ENCODE measurements at places on chromosomes 4 and X.

DNA sequence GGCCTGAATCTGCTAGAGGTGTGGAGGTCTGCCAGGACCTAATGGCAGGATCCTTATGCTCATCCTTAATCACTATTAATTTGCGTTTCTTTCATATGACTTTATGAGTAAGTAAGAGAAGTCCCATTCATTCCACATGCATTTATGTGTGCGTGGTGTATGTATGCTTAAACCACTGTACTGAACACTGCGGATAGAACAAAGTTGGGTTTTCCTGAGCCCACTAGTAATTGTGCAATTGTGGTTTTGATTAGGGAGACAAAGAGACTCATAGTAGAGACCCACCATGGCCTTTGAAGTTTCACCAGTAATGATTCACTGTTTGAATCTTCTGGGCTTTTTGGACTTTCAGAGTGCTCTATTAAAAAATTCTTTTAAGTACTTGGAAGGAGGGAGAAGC lies 498.5 kb upstream of the DIPK2B start:
- no peak for DNase-seq

- DNase-seq, result no peak
These were observed 57.7 kb downstream of the NAT8L start for GRCh38 chr4:2116687-2117400.

GRCh38 chr4:183995570-183995969 lies 90.5 kb downstream of the STOX2 start:
- DNase-seq, result no peak

- no peak for DNase-seq
These were observed 45.9 kb downstream of the USP11 start for GRCh38 chrX:47278691-47279090.

DNA sequence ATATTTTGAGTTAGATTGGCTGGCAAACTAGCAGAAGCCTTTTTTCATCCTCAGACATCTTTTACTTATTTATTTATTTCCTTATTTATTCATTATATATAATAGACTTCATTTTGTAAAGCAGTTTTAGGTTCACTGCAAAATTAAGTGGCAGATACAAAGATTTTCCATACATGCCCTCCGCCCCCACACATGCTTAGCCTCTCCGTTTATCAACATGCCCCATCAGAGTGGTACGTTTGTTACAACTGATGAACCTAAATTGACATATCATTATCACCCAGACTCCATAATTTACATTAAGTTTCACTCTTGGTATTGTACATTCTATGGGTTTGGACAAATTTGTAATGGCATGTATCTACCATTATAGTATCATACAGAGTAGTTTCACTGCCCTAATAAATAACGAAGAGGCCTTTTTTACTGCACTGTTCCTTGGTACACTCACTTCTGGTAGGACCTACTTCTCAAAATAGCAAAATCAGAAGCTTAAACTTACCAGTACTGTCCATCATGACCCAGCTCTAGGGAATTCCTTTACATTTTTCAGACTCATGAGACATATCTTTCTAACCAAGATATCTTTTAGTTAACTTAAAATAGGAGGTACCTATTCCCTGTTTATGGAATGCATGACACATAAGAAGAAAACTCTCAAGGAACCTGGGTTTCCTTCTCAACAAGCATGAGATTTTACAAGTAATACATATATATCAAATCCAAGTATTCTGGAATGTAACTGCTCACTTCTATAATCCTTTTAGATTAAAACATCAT lies 4.8 kb upstream of the TMPRSS11B start:
- DNase-seq, result no peak
